GM12892 (cell line): ENCODE measurements at places on chromosomes 12 and 14.

DNA sequence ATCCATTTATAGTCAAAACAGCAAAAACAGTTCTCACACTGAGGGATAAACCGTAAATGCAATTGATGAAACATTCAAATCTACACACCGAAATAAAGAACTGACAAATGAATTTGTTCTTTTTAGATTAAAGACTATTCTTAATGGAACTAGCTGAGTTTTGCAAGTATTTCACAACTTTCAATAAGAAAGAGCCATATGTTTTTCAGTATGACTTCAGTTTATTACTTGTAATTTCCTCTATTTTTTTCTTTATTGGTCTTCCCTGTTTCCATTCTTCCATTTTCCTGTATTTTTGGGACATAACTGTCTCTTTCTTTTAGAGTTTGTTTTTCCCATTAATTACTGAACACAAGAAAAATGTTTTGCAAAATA, 4.3 kb downstream of the BCAT1 start:
- no peak for DNase-seq

GRCh38 chr12:203462-204260, 10.3 kb downstream of the SLC6A12 start:
- no peak for DNase-seq

GRCh38 chr12:48336564-48336963, 14.2 kb downstream of the ZNF641 start:
- no peak for DNase-seq

- no peak for DNase-seq
Measured at GRCh38 chr14:20332431-20332787, 670 bp downstream of the CCNB1IP1 start.

GRCh38 chr12:109435428-109436187, 41.5 kb downstream of the KCTD10 start:
- no peak for DNase-seq

DNA sequence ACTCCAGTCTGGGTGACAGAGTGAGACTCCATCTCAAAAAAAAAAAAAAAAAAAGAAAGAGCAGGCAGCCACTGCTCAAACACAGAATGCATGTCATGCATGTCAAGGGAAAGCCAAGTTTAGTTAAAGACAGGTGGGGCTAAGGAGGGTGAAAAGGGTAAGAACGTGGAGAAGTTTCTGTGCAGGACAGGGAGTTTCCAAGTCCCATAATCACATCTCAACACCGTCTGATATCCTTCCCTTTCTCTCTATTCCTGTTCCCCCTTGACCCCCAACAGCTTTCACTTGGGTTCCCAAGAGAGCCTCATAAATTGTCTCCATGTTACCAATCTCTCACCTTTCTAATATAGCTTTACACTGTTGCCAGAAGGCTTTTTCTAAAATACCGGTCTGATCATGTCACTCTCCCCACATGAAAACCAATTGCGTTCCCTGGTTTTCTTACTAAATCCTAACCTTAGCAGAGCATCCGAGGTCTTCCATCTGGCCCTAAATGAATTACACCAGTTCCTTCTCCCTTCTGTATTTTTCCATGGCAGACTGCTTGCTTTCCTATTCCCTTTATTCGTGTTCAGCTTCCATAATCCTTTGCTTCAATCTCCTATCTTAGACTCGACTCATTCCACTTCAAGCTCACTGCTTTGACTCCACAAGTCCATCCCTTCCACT, 37.0 kb downstream of the LIMA1 start:
- DNase-seq, result no peak

GRCh38 chr14:99245564-99246511, 26.2 kb downstream of the BCL11B start:
- no peak for DNase-seq

GRCh38 chr12:124326871-124327270, 32.0 kb downstream of the RFLNA start:
- no peak for DNase-seq
